Left lung (tissue), 14 donors: ENCODE measurements at places on chromosomes 2 and 18. TPM values are rescaled to one million over a fixed set of nuclear protein-coding genes. Genes with fewer than 3 reads are reported as not detected.

The UGT1A3 gene
- not detected for polyA plus RNA-seq

The ID2 gene
- polyA plus RNA-seq: 374 TPM

The DNAJC5G gene
- 0.19 TPM for polyA plus RNA-seq

GRCh38 chr2:197803033-197803444 is 1.4 kb upstream of the PLCL1 start:
- DNase-seq: no peak

DNA sequence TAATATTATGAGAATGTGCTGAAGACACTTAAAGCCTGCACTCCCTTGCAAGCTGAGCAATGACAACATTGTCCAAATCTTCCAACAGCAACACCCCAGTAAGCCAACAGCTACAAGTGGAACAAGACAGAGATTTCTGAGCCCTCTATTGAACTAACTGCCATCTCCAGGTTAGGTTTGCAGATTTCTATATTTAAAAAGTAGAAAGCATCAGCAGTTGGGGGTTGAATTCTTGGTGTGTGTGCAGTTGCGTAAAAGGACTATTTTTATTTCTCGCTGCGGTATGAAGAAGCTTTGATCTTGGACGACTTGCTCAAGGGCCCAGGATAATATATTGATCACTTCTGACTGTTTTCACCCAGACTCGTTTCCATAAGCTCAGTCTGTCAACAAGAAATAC is 106.2 kb upstream of the ZFP36L2 start:
- DNase-seq: no peak

- no peak for DNase-seq
Observed at GRCh38 chr2:136108463-136108862, 9.5 kb downstream of the CXCR4 start.

GRCh38 chr2:73979686-73980085 is 5.0 kb upstream of the TET3 start:
- DNase-seq: no peak

- no peak for DNase-seq
Observed at GRCh38 chr2:71950256-71951082, 197.2 kb downstream of the CYP26B1 start.

DNA sequence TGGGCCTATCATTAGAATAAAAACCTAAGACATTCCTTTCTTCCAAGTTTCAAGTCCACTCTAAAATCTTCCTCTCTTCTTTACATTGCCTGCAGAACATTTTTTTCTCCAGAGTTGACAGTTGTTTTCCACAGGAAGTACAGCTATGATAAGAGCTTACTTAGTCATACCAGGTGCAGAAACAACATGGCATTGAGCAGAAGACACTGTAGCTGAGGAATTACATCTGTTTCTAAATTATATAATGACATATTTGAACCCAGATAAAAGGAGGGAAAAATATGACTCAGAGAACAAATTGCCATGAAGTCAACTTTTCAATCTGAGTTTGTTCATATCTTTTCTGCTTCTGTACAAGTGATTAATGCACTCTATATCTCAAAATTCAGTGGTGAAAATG is 30.2 kb downstream of the CMPK2 start:
- no peak for DNase-seq
